ENCODE measurements at places on chromosomes 3 and 15.

- DNase-seq, result no peak
Observed at GRCh38 chr15:63469190-63469589, 35.2 kb upstream of the USP3 start.

GRCh38 chr15:71437404-71437803 is 322.1 kb downstream of the THSD4 start:
- DNase-seq, result no peak

DNA sequence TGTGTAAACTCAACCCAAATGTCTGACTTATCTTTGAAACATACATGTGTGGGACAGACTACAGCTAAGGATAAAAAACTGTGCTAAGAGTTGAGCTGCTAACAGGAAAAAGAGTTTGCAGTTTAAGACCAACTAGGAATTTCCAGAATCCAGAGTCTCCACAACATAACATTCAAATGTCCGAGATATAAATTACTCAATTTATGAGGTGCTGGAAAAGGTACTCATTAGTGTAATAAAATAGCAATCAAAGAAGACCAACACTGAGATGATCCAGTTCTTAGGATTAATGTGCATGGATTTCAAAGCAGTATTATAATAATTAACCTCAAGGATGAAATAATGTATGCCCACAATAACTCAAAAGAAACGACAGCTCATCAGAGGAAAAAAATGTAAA is 426.5 kb upstream of the KCNMB2 start:
- no peak for DNase-seq

DNA sequence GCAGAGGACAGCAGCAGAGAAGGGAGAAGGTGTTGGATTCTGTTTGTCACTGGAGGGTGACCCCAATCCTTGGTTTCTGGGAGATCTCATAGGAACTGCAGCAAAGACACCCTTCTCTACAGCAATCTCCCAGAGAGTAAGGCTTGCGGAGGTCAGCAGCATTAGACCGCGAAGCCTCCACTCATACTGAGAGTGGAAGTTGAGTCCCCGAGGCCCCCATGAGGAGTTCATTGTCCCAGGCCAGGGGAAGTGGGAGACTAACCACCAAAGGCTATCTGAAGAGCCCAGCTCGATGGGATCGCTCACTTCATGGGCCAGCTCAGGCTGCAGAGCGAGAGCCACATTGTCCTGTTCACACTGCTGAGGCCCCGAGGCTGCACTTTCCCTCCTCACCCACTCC is 44.6 kb downstream of the GLDN start:
- DNase-seq, result no peak

- DNase-seq, result no peak
Observed at GRCh38 chr15:40412095-40412759, 6.6 kb downstream of the IVD start.

GRCh38 chr3:187982142-187982541 is 171.8 kb upstream of the LPP start:
- DNase-seq, result no peak

- no peak for DNase-seq
Observed at GRCh38 chr3:124656531-124656930, 73.7 kb upstream of the UMPS start.

GRCh38 chr3:16174389-16174788 is at the start of gene GALNT15:
Gene GALNT15, plus strand, starts transcription at chr3:16174680. Its CDS starts 472 bp downstream, at chr3:16175152.
- no peak for DNase-seq

GRCh38 chr15:74613089-74613952 is 2.3 kb upstream of the CLK3 start:
- DNase-seq, result no peak

- no peak for DNase-seq
Observed at GRCh38 chr15:29812384-29812694, 9.9 kb downstream of the TJP1 start.

DNA sequence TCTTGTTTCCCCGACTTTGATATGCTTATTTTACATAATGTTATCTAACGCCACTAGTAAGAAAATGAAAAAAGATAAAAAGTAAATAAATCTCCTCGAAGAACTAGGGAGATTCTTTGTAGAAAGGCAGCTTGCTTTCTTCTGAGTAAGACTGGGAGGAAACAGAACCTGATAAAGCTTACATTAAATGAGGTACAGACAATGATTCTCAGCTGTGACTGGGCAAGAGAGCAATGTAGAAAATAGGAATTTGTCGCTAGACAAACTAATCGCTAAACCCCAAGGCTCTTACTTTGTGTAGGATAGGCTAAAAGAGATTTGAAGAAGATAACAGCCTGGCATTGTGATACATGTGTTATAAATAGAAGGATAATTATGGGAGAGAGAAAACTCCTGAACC is 919.0 kb upstream of the ALCAM start:
- DNase-seq, result no peak

DNA sequence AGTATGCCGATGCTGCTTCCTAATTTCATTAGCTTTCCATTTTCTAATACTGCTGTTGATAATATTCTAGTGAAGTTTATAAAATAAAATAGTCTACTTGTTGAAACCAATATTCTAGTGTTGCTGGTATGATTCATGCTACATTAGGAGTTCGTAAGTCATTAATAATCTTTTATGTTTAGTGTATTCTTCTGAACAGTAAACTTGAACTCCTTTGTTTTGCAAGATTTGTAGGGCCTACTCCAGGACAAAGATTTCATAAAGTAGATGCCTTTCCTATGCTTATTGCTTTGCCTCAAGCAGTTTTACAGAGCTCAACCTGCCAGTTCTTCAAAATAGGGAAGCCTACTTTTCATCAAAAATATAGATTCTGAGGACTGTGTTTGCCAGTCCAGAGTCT is 111.5 kb downstream of the RSRC1 start:
- no peak for DNase-seq

DNA sequence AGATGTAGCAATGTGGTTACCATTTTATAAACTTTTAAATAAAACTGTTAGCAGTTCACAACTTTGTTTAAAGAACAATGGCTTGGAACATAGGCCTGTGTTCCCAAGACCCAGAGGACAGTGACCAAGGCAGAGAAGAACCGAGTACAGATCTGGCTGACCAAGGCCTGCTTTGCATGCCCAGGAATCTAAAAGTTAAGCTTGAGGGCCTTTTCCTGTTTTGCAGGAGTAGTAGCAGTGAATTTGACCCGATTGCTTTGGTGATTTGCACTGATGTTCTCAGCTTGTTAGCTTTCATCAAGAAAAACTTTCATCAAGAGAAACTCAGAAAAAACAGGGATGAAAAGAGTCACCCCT is 9.9 kb downstream of the FILIP1L start:
- no peak for DNase-seq

GRCh38 chr15:85580879-85581278 is 200.5 kb downstream of the AKAP13 start:
- peak; percentile 55 for DNase-seq

- DNase-seq, result no peak
Observed at GRCh38 chr3:130442284-130442683, 74.7 kb upstream of the COL6A6 start.

- DNase-seq, result no peak
Observed at GRCh38 chr3:3664935-3665334, 134.3 kb upstream of the LRRN1 start.

- no peak for DNase-seq
Observed at GRCh38 chr15:62601777-62602545, 436.9 kb upstream of the C2CD4B start.

DNA sequence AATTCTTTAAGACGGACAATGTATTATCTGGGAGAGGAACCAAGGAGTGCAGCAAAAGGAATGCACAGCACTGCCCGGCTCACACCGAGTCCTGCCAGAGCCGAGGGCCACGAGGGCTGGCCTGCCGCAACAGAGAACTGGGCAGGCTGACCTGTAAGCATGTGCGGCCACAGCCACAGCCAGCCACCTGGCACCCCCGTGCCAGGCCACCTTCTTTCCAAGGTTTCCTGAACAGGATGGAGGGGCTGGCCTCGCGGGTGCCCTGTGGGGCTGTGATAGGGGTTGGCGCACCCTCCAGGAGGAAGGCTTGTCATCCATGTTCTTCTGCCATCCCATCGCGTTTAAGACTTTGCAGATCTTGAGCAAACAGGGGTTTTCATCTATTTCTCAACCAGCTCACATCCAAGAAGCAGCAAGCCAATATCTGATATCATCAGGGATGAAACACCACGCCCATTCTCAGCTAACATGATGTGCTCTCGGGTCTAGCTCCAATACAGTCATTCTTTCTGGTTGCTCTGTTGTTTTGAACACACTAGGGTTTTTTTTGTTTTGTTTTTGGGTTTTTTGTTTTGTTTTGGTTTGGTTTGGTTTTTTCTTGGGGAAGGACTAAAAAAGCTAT is 10.2 kb downstream of the CA12 start:
- DNase-seq, result no peak

GRCh38 chr15:62253294-62253693 is 88.2 kb upstream of the C2CD4B start:
- DNase-seq, result no peak

GRCh38 chr15:27479296-27480140 is 508.5 kb downstream of the GABRG3 start:
- no peak for DNase-seq

GRCh38 chr3:183854318-183855035 is 29.1 kb upstream of the MAP6D1 start:
- no peak for DNase-seq

GRCh38 chr15:93358166-93359059 is 269.4 kb upstream of the RGMA start:
- DNase-seq, result no peak

GRCh38 chr3:119639494-119640350 is 20.7 kb downstream of the POPDC2 start:
- no peak for DNase-seq

DNA sequence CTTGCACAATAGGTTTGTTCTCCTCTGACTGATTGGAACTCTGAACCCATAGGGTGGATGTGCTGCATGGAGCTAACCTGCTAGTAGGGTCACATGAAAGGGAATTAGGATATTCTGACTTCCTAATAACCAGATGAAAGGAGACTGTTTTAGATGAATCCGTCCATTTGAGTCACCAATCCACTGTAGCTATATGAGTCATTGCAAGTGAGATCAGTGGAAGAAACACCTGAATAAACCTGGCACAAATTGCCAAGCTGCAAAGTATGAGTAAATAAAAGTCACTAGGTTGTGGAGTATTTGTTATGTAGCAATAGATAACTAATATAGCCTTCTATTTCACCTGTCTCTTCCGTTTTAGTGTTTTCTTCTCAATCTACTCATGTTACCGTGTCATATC is 584.4 kb downstream of the PDCD6IP start:
- DNase-seq, result no peak

GRCh38 chr3:105610473-105610872 is 243.8 kb downstream of the ALCAM start:
- no peak for DNase-seq
